ENCODE measurements at places on chromosomes 11 and 22.

- no peak for DNase-seq
These were observed 5.1 kb upstream of the SEPTIN5 start for GRCh38 chr22:19709063-19709769.

DNA sequence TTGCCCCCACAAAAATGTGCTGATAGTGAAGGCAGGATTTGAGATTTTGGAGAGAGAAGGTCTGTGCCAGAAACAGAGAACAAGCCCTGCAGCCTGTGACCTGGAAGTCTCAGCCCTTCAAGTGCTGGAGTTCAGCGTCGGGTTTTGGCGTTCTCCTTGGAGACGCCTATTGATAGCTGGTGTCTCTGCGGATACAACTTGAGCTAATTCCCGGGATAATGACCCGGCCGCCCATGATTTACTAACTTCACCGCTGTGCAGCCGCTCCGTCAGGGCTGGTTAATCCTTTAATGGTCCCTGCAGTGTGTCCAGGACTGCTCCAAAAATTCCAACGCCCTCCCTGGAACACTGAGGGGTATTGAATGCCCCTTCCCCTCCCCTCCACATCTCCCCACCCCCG is 76.6 kb downstream of the WT1 start:
- DNase-seq, result no peak

- DNase-seq, result no peak
These were observed 84.8 kb upstream of the ZBED5 start for GRCh38 chr11:10942620-10943019.

DNA sequence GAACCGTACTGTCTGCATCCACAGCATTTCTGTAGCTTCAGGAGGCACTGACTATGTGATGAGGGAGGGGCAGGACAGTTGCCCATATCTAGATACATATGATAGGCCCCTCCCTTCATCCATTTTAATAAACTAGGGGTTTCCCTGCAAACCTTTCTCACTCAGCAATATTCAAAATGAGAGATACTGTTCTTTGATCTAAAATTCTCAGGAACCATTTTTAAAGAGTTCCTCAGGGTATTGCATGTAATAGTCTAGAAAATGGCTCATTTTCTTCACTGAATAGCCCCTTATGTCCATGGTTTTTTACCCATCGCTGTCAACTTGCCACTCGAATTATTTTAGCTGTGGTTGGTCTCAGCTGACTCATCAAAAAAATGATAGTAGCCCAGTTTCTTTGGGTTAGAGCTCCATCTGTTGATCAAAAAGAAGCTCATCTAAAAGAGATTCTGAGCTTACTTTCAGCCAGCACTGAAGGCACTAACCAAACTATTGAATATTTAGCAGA is 37.0 kb upstream of the DNAJB7 start:
- DNase-seq, result peak; percentile 72
